ENCODE measurements at places on chromosomes 3 and 15.
A peak's percentile ranks its signal among the peaks of the same experiment; 100 is the strongest.

- DNase-seq = no peak
These were observed 7.0 kb downstream of the IQSEC1 start for GRCh38 chr3:13066236-13066635.

DNA sequence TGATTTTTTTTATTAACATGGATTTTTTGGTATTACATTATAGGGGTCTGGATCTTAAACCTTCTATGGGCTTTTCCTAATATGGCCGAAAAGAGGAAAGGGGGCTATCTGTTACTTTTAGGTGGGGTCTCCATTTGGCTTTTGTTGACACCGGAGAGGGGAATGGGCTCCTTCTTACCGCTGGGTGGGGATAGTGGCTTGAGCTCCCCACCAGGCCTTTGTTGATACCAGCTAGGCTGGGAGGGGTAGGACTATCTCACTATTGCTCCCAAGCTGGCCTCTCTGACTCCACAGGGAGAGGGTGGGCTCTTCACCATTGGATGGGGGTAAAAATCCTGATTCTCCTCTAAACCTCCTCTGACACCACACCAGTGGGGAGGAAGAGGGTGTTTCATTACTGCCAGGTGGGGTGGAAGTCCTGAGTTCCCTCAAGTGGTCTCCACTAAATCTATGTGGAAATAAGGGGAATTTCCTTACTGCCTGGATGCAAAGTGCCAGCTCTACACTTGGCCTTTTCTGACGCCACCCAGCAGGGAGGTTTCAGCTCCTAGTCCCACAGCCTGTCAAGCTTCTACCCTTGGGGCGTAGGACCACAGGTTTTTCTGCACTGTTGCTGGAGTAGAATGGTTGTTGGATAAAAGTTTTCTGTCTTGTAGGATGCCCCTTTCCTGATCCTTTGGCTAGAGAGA, 572.3 kb downstream of the MAGI1 start:
- no peak for DNase-seq

GRCh38 chr3:51581524-51581923, 43.0 kb downstream of the RAD54L2 start:
- DNase-seq = no peak

GRCh38 chr3:18426597-18427193, 1.6 kb upstream of the SATB1 start:
- DNase-seq = no peak

- no peak for DNase-seq
These were observed 37.0 kb downstream of the OPA1 start for GRCh38 chr3:193630005-193630404.

- no peak for DNase-seq
These were observed 87.2 kb upstream of the TNFAIP8L3 start for GRCh38 chr15:51181905-51182304.

DNA sequence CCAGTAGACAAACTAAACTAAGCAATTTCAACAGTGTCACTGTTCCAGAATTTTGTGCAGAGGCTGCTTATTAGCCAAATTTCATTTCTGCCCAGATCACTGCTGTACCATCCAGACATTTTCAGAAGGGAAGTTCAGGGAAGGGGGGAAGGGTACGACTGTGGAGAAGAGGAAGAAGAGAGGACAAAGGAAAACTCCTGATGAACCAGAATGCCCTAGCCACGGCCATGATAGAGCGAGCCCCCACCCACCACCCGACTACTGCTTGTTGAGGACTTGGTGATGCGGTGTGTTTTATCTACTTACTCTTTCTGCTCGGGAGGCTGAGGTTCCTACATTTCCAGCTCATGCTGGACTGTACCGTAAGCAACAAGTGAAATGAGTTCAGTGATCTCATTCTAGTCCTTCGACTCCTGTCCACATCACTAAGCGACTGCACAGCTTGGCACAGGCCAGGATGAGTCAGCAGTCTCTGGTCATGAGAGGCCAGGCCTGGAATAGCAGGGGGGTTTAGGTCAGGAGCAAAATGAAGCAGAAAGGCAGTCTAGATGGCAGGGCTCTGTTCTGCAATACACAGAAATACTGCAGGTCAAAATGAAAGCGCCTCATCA, 330.8 kb downstream of the TIGIT start:
- peak; percentile 60 for DNase-seq

DNA sequence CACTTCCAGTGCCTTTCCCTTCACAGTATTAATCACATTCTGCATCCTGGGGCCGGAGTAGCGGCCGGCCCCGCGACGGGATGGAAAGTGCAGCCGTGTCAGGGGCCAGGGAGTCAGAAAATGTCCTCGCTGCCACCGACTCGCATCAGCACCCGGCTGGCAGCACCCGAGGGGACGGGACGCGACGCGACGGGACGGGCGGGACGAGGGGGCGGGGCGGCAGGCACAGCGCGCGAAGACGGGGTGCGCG, 353 bp downstream of the ATG3 start:
- DNase-seq = peak; percentile 37
